Inflammatory macrophage treated with lipopolysaccharide for 4 hours (primary cell): ENCODE measurements at places on chromosomes 16 and 17.

DNA sequence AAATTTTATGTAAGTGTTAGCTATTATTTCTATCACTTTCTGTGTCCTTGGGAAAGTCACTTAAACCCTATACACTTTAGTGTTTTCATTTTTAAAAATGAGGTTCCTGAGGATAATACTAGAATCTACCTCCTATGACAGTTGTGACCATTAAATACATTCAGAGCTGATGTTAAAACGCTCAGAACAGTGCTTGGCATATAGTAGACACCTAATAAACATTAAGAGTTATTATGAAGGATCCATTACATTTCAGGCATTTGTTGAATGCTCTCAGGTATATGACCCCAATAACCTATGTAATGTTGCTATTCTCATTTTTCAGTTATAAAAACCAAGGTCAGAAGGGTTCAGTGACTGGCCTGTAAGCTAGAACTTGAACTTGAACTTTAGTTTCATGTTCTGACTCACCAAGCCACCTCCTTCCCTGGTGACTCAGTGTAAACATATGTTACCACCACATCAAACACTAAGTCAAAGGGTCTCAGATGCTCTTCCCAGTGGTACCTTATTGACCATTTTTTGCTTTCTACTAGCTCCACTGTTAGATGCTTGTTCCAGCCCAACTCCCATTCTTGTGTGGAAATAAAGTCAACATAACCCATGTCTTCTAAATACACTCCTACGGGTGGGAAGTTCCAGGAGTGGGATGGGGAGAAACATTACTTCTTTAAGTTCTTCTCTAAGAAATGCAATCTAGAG lies 47.6 kb downstream of the HSD17B2 start:
- DNase-seq, result peak; percentile 31

DNA sequence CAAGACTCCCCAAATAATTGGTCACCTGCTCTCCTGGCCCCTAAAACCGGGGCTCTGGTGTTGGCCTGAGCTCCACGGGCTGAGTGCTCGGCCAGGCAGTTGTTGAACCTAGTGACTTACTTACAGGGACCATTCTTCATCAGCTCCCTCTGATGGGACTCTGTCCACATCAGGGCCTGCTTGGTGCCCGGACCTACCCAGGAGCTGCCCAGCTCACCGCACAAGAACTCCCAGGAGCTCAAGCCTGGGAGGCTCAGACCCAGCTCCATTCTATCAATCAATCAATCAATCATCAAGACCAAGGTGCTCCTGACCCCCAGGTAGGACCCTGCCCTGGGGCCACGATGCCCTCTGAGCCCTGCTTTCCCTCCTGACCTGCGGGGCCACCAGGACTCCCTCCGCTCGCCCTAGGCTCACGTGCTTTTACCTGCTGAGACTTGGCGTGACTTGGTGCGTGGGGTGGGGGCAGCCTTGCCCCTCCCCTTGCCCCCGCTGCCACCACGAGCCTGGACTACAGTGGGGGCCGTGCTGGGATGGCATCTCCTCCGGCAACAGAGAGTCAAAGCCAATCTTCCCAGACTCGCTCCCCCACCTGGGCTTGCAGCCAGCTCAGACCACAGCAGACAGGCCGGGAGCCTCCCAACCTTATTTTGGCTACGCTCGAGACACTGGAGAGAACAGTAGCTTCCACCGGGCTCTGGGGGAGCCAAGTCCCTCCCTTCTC lies 15.7 kb downstream of the IL34 start:
- no peak for DNase-seq

GRCh38 chr17:81515530-81516041 lies 3.0 kb upstream of the ACTG1 start:
- DNase-seq, result no peak

DNA sequence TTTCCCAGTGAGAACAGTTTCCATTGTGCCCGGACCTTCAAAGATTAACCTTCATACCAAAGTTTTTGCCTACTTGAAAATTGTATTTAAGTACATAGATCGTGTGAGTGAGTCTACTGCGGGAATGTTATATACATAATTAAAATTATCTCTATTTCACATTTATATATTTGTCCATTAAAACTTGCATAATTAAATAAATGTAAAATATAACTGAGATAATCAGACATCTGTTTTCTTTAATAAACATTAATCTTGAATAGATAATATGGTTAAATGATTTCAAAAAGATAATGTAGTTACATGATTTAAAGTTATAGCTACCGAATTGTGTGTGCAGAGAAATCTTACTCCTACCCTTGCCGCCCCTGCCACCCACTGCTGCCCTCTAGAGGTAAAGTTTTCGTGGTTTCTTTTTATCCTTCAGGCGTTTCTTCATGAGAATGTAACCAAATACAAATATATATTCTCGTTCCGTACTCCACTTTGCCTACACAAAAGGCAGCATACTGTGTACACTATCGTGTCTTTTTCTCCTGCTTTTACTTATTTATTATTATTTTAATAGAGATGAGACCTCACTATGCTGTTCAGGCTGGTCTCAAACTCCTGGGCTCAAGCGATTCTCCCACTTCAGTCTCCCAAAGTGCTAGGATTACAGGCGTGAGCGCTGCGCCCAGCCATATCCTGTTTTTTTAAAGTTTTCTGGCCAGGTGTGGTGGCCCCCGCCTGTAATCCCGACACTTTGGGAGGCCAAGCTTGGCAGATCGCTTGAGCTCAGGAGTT lies 35.6 kb downstream of the RPA1 start:
- DNase-seq, result peak; percentile 58

DNA sequence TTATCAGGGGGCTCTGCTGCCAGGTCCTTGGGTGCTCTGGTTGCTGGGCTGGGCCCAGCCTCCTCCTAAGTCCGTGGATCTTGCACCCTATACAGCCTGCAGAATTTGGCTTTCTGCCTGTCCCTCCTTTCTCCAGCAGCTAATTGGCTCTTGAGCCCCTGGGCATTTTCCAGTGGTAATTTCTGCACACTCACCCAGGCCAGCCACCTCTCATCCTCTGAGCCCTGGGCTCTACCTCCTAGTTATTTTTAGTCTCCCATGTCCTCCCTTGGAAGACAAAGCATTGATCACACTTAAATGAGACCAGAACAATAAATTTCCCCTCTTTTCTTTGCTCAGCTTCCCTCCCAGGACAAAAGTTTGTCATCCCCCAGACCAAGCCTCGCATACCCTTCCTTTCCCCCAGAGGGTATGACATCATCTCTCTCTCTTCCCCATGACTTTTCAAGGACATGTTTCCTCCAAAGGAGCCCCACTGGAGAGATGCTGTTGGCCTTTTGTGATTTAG lies 38.1 kb downstream of the C17orf75 start:
- no peak for DNase-seq

GRCh38 chr16:49473131-49473530 lies 99.5 kb downstream of the C16orf78 start:
- DNase-seq, result no peak

GRCh38 chr17:31778523-31778922 lies 80.5 kb downstream of the COPRS start:
- no peak for DNase-seq

- DNase-seq, result no peak
These were observed 16.0 kb downstream of the NSRP1 start for GRCh38 chr17:30132615-30133014.

DNA sequence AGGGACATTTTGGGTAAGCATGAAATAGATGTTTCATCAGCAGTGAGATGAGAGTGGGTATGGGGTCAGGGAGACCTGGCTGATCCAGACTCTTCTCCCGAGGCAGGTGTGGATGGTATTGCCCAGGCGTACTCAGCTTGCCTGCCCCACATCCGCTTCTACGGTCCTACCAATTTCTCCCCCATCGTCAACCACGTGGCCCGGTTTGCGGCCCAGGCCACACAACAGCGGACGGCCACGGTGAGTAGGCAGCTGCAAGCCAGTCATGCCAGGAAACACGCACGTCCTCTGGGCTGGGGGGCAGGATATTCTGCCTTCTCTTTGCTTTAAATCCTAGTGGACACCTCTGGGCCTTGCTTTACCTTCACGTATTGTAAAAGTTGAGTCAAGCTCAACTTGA lies 44.7 kb downstream of the CPNE2 start:
- no peak for DNase-seq
